HEK293T (cell line): ENCODE measurements at places on chromosomes 4 and X.

DNA sequence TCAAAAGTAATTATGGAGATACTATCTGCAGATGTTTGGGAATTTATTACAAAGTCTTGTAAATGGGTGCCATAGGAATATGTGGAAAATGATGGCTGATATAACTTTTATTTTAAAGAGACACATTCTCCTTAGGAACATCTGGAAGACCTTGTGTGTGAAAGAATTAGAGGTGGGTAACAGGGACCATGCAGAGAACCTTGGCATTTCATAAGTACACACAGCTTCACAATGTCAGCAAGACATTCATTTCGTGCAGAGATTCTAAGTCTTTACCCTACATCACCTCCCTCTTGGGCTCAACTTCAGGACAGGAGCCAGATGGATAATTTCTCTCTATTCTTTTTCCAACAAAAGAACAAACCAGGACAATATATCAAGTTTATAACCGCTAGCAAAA, 458.1 kb upstream of the INTU start:
- DNase-seq = no peak

GRCh38 chr4:176882206-176882605, 89.5 kb upstream of the VEGFC start:
- no peak for DNase-seq

GRCh38 chr4:116183241-116183640, 902.1 kb downstream of the TRAM1L1 start:
- DNase-seq = no peak

- no peak for DNase-seq
These were observed 171.2 kb upstream of the GPC4 start for GRCh38 chrX:133586443-133586842.

DNA sequence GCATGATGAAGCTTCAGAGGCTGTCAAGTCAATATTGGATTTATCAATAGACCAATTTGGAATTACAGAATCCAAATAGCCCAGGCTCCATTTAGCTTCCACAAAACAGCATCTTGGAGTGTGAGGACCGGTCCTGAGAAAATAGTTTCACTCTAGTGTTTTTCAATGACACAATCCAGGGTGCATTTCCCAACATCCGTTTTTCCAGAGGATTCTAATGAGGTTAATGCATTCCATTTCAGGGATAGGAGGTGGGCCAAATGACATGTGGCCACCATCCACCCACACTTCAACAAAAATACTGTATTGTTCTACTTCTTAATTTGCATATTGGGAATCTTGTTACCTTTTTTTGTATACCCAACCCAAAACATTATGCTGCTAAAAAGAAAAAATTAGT, 229.8 kb upstream of the LDB2 start:
- DNase-seq = no peak
